ENCODE measurements at places on chromosomes 11 and 22.
A peak's percentile ranks its signal among the peaks of the same experiment; 100 is the strongest.

- DNase-seq, result no peak
These were observed 23.8 kb downstream of the GGTLC2 start for GRCh38 chr22:22667966-22668880.

GRCh38 chr22:33923033-33923432 is 2.8 kb upstream of the LARGE1 start:
- DNase-seq, result peak; percentile 41

DNA sequence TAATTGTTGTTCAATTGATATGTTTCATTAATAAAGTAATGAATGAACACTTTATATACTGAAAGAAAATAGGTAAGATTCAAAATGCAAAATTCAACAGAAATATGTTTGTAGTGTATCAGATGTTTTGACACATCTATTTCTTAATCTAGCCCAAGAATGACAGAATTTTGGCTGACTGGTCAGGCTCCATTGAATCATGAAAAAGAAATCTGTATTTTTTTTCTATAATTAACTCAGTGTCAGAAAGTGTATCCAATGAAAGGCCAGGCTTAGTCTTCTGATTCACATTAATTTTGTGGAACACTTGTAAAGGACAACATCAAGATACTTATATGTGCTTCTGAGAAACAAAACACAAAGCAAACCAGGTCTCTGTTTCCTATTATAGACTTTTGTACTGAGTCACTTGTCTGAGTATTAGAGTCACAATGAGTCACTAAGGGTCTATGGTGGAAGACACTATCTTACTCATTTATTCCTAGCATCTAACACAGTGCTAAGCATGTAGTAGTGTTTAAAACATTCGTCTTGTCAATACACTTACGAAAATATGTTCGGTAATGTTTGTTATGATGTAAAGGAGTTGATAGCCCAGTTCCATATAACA is 297.7 kb upstream of the CCDC90B start:
- DNase-seq, result no peak

DNA sequence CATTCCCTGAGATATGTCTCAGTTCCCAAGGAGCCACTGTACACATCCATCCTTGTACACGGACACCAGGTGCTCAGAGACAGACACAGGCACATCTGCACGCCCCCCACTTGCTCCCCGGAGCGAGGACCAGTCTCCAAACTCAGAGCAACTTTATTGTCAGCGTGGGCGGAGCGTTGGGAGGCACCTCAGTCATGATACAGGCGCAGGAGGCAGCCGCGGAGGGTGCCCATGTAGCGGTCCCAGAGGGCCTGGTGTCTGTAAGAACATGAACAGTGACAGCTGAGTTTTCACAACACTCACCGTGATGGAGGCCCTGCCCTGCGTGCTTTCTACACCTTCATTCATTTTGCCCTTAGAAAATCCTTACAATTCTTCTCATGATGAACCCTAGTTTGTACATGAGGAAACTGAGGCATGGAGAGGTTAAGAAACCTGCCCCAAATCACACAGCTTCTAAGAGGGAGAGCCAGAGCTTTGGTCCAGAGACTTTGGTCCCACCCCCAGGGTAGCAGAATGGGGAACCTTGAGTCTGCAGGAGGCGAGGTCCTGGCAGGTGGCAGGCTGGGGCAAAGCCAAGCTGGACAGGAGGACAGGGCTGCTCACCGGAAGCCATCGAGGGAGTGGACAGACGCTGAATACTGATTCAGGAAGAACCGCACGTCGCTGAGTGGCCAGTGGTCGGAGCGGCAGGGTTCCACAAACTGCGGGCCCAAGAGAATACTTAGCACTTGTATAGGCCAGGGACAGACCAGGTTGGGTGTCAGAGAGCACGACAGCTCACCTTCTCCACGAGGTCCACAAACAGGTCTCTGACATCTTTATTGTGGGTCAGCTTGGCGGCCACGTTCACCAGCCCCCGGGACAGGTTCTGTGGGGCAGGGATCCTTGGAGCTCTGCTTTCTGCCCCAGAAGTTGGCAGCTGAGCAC is 4.2 kb downstream of the FIBP start:
- DNase-seq, result no peak

GRCh38 chr22:33853200-33854097 is 66.8 kb downstream of the LARGE1 start:
- DNase-seq, result peak; percentile 63

- DNase-seq, result peak; percentile 91
These were observed 36.2 kb downstream of the PISD start for GRCh38 chr22:31625661-31626426.

DNA sequence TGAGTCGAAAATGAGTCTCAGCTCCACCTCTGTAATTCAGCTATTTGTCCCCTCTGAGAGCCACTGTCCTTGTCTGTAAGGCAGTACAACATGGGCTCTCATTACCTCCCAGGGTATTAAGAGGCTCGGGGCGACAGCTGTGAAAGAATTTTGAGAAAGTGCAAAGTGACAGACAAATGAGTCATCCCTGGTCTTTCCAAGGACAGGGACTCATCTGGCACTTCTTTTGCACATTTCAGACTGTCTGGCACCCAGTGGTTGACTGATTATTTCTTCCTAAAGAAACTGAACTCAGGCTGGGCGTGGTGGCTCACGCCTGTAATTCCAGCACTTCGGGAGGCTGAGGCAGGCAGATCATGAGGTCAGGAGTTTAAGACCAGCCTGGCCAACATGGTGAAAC is 62.1 kb upstream of the ARFGAP3 start:
- no peak for DNase-seq

DNA sequence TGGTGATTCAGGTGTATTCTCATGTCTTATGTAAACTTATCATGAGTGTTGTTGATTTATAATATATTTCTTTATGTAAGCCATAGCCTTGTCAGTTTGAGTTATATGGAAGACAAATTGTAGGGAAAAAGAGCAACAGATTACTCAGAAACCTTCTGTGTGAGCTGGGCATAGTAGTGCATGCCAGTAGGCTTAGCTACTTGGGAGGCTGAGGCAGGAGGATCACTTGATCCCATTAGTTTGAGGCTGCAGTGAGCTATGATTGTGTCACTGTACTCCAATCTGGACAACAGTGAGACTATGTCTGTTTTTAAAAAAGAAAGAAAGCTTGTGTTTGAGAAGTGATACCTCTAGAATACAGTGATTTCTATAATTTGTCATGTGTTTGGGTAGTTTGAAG is 2.2 kb upstream of the RAB30 start:
- DNase-seq, result no peak

- peak; percentile 36 for DNase-seq
These were observed 1.4 kb downstream of the TMEM123 start for GRCh38 chr11:102451041-102451680.

- DNase-seq, result no peak
These were observed 392.5 kb downstream of the CTTN start for GRCh38 chr11:70790671-70791300.

GRCh38 chr11:36057379-36058042 is 113.6 kb downstream of the LDLRAD3 start:
- no peak for DNase-seq

DNA sequence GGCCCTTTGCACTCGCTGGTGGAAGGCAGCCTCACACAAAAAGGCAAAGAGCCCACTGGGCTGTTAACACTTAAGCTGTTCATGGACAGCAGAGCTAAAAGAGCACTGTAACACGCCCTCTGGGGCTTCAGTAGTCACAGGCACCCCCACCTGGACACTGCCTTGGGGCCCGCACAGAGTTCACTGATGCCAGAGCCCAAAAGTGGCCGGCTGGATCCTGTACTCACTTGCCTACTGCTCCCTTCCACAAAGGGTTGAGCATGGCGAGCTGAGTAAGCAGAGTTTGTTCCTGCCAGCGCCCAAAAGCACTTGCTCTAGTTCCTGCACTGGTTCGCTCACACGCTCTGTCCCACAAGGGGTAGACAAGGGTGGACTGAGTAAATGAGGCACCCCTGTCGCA is 78.8 kb downstream of the RELT start:
- DNase-seq, result no peak

DNA sequence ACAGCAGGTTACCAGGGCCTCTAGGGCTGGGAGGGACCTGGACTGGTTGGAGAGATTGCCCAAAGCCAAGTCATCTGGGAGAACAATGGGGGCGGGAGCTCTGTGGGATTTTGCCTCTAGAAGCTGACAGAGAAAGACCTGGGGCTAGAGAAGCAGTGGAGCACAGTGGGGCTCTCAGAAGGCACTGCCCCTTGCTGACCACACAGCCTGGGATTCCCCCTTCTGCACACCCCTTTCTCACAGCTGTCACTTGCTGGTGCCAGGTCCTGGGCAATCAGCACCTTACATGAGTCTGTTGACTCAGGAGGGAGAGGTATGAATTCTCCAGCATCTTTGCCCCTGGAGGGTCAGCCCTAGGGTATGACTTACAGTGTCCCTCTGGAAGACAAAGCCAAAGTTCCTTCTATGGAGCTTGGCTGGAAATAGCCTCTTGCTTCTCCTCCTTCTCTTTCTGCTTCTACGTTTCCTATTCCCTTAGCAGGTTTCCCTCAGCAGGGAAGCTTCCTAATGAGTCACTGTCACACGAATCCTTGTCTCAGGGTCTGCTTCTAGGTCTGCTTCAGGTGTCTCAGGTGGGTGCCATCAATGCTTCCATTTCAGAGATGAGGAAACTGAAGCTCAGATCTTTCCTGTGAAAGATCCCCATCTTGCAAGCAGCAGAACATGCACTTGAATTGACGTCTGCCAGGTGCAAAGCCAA is 27.0 kb downstream of the GDPD5 start:
- no peak for DNase-seq

- DNase-seq, result no peak
These were observed 71.2 kb upstream of the TP53AIP1 start for GRCh38 chr11:129013737-129014475.

DNA sequence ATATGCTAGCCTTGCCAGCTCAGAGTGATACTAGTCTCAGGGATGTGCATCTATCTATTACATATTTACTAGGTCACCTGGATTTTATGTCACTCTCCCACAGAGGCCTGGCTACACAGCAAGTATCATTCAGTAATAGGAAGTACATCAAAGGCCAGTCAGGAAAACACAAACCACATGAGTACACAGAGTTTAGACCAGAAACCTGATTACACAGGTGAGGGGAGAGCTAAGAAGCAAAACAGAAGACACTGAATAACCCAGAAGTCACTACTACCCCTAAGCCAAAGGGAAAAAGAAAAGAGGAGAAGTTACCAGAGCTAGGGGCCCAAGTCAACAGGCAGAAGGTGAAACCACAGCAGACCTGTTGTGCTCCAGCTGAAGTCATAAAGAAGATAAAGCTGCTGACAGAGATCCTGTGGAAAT is 13.3 kb downstream of the LPXN start:
- no peak for DNase-seq

DNA sequence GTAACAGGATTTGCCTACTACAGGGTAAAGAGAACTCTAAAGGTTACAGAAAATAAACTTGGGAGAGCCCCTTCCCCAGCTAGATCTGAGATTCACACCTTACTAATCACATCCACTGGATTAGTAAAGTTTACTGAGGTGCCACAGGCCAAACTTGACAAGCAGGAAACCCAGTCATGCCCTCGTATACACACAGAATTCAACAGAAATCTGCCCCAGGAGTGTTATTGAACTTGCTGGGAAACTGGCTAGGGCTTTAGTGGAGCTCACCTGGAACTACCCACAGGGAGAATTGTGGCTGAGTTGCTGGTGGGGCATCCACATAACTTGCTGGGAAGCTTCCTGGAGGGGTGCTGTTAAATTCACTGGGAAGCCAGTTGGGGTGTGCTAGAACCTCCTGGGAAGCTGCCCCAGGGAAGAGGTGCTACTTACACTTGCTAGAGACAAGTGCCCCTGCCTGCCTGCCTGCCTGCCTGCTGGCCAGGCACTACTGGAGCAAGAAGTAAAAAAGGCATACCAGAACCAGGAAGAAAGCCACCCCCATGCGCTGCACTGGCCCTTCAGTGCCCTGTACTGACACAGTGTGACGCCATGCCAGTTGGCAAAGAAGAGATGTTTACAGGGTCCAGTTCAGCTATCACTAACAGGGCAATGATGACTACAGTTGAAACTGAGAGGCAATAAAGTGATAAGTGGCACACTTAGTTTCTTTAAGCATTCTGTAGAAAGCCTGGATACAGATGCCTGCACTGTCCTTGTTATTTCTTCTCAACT is 106.5 kb downstream of the ALX4 start:
- DNase-seq, result no peak

- no peak for DNase-seq
These were observed 17.6 kb upstream of the PRG2 start for GRCh38 chr11:57407941-57408475.

DNA sequence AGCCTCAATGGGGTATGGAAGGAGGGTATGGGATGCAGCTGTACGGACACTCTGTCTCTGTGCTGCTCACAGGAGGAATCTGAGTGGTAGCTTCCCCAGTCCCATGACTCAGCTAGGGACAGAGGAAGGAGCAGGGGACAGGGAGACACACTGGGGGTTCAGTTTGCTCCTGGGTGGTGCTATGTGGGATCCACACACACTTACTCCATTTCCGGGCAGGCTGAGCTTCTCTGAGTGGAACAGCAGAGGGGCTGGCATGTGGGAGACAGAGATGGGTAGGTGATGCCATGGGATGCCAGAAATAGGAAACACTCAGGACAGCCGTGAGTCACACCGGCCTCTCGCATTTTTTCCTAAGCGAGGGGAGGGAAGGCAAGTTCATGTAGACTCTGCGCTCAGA is 59.2 kb upstream of the KIRREL3 start:
- no peak for DNase-seq

DNA sequence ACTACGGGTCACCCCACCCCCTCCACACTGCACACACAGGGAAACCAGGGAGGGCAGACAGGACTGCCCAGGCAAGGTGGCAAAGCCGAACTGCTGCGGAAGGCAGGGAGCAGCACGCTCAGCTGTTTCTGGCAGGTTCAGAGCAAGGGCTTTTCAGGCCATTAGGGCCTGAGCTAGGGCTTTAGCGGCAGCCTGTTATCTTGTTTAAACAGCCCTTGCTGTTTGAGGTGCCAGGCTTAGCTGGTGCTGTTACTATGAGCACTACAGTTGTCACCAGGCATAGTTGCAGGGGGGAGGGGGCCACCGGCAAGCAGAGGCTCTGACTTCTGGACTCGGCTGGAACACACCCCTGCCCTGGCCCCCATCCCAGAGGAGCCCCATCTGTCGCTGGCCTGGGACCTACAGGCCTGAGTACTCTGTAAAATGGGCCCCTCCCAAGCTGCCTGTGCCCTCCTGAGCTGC is 34.9 kb downstream of the RSPH14 start:
- DNase-seq, result no peak

GRCh38 chr11:130128626-130129025 is 31.0 kb upstream of the ST14 start:
- no peak for DNase-seq

DNA sequence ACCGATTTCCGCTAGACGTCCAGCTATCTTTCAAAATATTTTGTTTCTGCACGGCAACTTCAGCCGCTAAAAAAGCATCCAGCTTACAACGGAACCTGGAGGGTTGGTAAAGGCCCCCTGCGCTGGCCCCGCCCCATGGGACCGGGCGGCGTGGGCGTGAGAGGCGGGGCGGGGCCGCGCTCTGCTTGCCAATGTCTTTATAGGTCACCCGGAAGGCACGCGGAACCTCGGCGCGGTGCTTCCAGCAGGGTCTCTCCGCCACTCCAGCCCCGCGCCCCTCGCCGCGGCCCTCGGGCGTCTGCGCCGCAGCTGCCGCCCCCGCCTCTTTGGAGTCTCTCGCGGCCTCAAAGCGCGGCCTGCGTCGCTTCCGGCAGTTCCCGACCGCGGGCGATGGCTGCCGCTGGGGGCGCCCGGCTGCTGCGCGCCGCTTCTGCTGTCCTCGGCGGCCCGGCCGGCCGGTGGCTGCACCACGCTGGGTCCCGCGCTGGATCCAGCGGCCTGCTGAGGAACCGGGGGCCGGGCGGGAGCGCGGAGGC is at the start of gene FDX1:
Gene FDX1 (plus strand): TSS at position 218 of the 536 bp plus-strand sequence. CDS start 173 bp downstream, at position 391.
- peak; percentile 96 for DNase-seq
